ENCODE measurements at places on chromosomes 7 and 10.

DNA sequence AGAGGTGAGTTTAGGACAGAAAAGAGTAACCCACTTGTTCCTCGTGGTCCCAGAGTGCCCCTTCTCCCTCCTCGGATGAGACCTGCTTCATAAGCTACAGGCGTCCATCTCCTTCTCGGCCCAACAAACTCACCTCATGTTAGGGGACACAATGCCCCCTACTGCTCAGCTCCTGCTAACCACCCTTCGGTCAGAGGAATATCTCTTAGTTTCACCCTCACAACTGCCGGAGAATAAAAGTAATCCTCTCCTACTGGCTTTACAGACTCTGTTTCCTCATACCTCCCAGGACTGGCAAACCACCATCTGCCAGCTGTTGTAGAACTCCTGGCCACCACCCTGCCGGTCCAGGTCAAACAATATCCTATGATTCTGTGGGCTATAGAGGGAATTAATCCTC, 3.2 kb downstream of the AKR1B15 start:
- H3K27ac ChIP-seq, result no peak overlapping the region
- DNase-seq, result no peak
- no peak overlapping the region for H3K4me3 ChIP-seq
- no peaks in the 10 kb centered on the region for H3K27me3 ChIP-seq
- H3K36me3 ChIP-seq, result no peaks in the 10 kb centered on the region

DNA sequence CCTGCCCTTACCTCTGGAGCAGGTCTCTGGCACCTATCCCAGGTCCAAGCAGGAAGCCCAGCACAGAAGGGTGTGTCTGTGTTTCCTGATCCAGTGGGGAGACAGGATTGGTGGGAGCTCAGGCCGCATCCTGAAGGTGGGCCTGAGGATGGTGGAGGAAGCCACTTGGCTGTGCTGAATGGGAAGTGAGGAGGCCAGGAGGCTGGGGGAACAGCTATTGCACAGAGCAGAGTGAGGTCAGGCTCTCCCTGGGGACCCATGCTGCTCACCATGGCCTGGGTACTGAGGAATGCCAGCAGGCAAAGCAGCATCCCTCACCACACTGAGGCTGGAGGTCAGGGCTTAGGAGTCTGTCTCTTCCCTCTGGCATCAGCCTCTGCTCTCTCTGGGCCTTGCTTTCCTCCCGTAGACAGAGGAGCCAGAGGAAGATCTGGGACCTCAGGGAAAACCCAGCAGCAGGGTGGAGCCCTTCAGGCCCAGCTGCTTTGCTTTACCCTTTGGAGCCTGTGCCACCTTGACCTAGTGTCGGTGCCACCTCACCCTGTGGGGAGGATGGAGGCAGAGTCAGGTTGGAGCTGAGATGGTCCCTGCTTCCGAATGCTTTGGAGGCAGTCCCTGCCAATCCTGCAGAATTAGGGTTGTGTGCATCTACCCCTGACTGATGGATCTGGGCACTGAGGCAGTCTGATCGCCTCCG, 39.0 kb downstream of the CDH23 start:
- no peaks in the 10 kb centered on the region for H3K36me3 ChIP-seq
- no peak for DNase-seq
- peaks cover 12% of the 10 kb centered on the region for H3K4me1 ChIP-seq
- H3K27ac ChIP-seq, result no peak overlapping the region

DNA sequence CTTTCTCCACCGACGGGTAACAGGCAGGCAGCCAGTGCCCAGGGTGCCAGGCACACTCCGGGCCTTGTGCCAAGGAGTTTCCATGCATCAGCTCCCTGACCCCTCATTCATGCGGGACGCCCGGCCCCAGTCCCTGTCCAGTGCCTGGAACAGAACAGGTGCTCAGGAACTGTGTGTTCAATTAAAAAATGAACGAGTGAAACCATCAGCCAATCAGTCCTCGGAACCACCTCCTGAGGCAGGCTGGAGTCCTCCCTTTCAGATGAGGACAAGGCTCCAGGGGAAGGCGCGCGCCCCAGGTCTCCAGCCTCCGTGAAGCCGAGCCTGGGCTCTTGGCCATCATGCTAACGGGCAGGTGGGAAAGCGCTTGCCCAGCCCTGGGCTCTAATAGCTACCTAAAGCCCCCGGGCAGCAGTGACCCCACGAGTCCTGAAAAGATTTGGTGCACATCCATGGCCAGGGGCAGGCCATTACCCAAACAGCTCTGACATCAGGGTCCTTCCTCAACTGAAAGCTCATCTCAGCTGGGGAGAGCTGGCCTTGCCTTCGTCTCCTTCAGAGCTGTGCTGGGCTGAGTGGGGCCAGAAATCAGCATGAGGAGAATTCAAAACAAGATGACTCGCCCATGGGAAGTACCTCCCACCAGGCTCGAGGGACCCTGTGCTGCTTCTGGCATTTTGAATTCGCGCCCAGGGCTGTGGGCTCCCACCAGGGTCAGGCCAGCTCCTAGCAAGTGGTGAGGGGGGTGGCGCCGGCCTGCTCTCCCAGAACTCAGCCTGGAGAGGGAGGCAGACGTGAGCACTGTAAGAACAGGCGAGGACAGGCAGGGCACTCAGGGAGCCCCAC, 200.5 kb downstream of the MAD1L1 start:
- no peaks in the 10 kb centered on the region for H3K4me1 ChIP-seq
- peak; percentile 25 for DNase-seq
- H3K36me3 ChIP-seq, result no peaks in the 10 kb centered on the region
- no peak overlapping the region for H3K4me3 ChIP-seq
- H3K27me3 ChIP-seq, result no peaks in the 10 kb centered on the region

- H3K4me3 ChIP-seq, result no peak overlapping the region
- no peak for DNase-seq
- no peaks in the 10 kb centered on the region for H3K4me1 ChIP-seq
- no peak overlapping the region for H3K27ac ChIP-seq
Observed at GRCh38 chr7:123327661-123328060, 127.9 kb upstream of the SLC13A1 start.

- H3K4me3 ChIP-seq, result no peak overlapping the region
- H3K27me3 ChIP-seq, result no peaks in the 10 kb centered on the region
- H3K27ac ChIP-seq, result no peak overlapping the region
- no peaks in the 10 kb centered on the region for H3K4me1 ChIP-seq
- DNase-seq, result no peak
Observed at GRCh38 chr10:124903111-124903510, 38.8 kb upstream of the ZRANB1 start.

DNA sequence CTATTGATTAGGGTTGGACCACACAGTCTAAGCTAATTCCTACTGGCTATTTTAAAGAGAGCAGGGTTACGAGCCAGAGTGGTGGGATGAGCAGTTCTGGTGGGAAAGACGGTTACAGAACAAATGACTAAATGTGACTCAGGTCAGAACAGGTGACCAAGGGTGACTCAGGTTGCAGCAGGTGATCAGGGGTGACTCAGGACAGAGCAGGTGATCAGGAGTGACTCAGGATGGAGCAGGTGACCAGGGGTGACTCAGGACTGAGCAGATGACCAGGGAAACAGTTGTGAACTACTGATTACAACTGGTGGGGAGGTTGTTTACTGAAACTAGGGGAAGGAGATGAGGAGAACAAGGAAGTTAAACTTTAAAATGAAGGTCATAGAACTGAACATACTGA, 366.3 kb downstream of the ABCA13 start:
- no peak overlapping the region for H3K27ac ChIP-seq
- no peak for DNase-seq
- H3K36me3 ChIP-seq, result no peaks in the 10 kb centered on the region
- H3K4me1 ChIP-seq, result no peaks in the 10 kb centered on the region

DNA sequence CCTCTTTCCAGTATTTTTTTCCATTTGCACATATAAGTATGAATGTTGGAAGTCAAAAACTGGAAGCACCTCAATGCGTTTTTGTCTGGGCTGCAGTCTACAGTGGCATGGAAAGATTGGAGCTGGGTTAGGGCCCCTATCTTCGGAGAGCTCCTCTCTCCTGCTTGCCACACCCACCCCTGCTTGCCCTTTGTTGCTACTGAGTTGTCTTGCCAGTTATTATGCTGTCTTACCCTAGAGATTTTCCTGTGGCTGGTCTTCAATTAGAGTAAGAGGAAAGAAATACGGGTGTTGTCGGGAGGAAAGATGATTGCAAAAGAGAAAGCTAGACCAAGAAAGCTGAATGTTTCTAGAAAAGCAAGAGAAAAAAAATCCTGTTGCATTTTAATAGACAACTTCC, 228.9 kb upstream of the CELF2 start:
- no peak for DNase-seq
- no peak overlapping the region for H3K4me3 ChIP-seq

DNA sequence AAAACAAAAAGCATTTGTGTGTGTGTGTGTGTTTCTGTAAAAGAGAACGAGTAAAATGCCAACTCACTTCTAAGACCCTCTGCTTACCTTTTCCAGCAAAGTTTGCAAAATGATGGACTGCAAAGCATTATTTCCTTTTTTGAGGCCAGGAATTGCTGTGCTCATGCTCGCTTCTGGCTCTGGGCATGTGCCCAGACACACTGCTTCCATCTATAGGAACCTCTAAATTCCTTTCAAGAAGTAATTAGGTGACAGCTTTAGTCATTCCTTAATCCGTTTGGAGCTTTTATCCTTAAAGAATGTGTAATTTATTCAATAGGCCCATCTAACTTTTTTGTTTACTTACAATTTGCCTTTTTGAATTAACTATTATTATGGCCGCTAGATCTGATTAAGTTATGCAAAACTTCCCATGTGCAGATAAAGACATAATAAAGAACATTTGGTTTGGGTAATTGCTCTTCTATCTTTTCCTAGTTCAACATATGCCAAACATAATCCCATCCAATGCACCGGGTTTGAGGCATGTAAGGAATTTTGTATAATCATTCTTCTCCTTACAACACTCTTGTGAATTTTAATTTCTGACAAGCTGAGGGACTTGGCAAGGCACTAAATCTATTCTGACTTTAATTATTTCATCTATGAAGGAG, 34.7 kb downstream of the A1CF start:
- H3K4me1 ChIP-seq, result no peaks in the 10 kb centered on the region
- no peak overlapping the region for H3K27ac ChIP-seq
- H3K36me3 ChIP-seq, result no peaks in the 10 kb centered on the region
- H3K4me3 ChIP-seq, result no peak overlapping the region

GRCh38 chr10:96269438-96270300, 1.7 kb downstream of the BLNK start:
- H3K36me3 ChIP-seq, result no peaks in the 10 kb centered on the region
- DNase-seq, result no peak
- no peaks in the 10 kb centered on the region for H3K27me3 ChIP-seq
- peak overlapping the region; percentile 33 for H3K27ac ChIP-seq
- H3K4me1 ChIP-seq, result peaks cover 7% of the 10 kb centered on the region
- H3K4me3 ChIP-seq, result no peak overlapping the region

- no peaks in the 10 kb centered on the region for H3K4me1 ChIP-seq
- H3K27me3 ChIP-seq, result no peaks in the 10 kb centered on the region
- no peak overlapping the region for H3K27ac ChIP-seq
- H3K4me3 ChIP-seq, result no peak overlapping the region
Observed at GRCh38 chr10:25072786-25073185, 56.4 kb downstream of the THNSL1 start.

DNA sequence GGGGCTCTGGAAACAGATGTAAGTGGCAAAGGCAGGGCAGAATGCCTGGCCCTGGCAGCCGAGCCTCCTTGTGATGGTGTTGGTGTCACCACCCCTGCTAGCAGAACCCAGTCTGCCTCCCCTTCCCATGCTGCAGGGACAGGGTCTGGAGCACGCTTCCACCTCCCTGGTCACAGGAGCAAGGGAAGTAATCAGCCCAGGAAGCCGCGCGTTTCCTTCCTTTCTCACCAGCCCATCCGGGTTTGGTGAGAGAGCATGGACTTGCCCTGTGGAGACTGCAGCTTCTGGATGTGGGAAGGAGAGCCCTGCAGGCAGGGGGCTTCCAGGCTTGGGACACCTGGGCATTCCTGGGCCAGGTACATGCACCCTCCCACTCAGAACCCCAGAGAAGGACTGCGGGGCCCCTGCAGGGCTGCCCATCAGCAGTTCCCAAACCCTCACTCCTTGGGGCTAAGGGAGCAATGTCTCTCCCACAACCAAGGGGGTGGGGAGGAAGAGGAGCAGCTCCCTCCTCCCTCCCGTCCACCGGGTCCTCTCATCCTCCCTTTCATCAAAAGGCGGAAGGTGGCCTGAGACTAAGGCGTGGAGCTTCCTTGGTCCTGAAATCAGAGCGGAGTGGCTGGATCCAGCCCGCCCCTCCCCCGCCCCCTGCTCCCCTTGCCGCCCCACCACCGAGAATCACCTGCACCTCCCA, 1.8 kb downstream of the MMRN2 start:
- peak overlapping the region; percentile 11 for H3K4me3 ChIP-seq
- DNase-seq, result no peak
- H3K27me3 ChIP-seq, result peaks cover 4% of the 10 kb centered on the region
- H3K4me1 ChIP-seq, result peaks cover 36% of the 10 kb centered on the region
- H3K36me3 ChIP-seq, result no peaks in the 10 kb centered on the region

DNA sequence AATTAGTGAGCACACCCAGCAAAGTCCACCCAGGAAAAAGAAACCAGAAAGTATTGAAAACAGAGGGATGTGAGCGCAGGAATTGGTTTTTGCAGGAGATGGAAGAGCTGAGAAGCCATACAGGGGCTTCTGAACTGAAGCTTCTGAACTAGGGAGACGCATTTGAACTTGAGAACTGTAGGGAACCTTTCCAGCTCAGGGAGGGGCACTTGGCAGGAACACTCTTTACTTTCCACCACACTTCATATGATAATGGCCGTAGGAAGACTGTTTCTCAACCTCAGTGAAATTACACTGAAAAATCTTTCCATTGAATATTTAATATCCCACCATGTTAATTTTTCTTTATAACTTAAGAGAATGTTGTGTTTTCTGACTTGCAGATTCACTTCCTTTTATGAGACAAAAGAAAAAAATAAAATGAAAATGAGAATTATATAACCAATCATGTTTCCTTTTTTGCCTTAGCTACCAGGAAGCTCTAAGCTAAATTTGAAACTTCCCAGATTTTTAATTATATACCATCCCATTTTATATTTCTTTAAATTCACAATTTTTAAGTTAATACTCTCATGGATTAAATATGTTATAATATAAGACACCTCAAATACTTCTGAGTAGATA, 98.3 kb upstream of the TCF7L2 start:
- H3K27ac ChIP-seq, result no peak overlapping the region
- H3K4me3 ChIP-seq, result no peak overlapping the region
- DNase-seq, result no peak
- no peaks in the 10 kb centered on the region for H3K27me3 ChIP-seq

GRCh38 chr10:123213192-123213591, 59.0 kb downstream of the BUB3 start:
- H3K4me3 ChIP-seq, result no peak overlapping the region
- no peaks in the 10 kb centered on the region for H3K4me1 ChIP-seq
- DNase-seq, result no peak
- H3K36me3 ChIP-seq, result no peaks in the 10 kb centered on the region
- no peaks in the 10 kb centered on the region for H3K27me3 ChIP-seq

- no peaks in the 10 kb centered on the region for H3K36me3 ChIP-seq
- H3K27ac ChIP-seq, result no peak overlapping the region
- DNase-seq, result peak; percentile 51
- H3K4me1 ChIP-seq, result no peaks in the 10 kb centered on the region
- no peak overlapping the region for H3K4me3 ChIP-seq
- peaks cover 27% of the 10 kb centered on the region for H3K27me3 ChIP-seq
Observed at GRCh38 chr10:6667679-6668270, 87.7 kb upstream of the PRKCQ start.

- no peak for DNase-seq
- no peaks in the 10 kb centered on the region for H3K27me3 ChIP-seq
- no peak overlapping the region for H3K27ac ChIP-seq
- no peaks in the 10 kb centered on the region for H3K36me3 ChIP-seq
- no peaks in the 10 kb centered on the region for H3K4me1 ChIP-seq
- H3K4me3 ChIP-seq, result no peak overlapping the region
Observed at GRCh38 chr7:5620459-5620881, 161.0 kb downstream of the RNF216 start.
